ENCODE measurements at places on chromosomes 6 and 20.

DNA sequence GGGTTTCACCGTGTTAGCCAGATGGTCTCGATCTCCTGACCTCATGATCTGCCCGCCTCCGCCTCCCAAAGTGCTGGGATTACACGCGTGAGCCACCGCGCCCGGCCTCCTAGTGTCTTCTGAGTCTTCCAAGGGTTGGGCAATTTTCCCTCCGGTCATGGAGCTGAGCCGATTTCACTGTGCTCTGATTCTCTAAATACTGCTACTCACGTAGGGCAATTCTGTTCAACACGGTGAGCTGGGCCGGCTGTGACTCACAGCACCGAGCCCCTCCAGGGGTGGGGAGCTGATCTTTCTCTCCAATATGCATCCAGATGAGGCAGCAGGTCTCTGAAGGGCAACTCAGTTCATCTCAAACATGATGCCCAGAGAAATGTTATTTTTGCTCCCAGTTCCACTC lies 71.6 kb upstream of the CD93 start:
- DNase-seq, result no peak

DNA sequence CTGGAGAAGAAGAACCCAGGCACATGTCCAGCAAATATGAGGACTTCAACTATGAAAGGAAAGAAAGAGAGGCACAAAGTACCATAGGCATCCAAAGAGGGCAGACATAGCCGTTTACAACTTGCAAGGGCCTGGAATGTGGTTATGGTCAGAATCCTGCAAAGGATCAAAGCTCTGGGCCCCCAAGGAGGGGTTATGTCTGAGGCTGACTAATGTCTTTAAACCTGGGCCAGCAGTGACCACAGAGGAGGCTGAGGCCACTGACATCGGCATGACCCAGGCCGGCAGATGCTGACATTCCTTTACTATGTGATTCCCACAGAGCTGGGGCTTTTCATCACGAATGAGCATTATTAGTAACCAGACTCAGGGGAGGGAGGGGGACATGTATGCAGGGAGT lies 861.1 kb downstream of the DHX35 start:
- no peak for DNase-seq

GRCh38 chr6:17115251-17116116 lies 13.6 kb downstream of the STMND1 start:
- DNase-seq, result no peak

- DNase-seq, result no peak
These were observed 36.1 kb downstream of the CAP2 start for GRCh38 chr6:17429383-17430061.

GRCh38 chr6:9089724-9090123 lies 654.4 kb upstream of the SLC35B3 start:
- DNase-seq, result no peak
